ENCODE measurements at places on chromosomes 11 and 22. TPM values are rescaled to one million over a fixed set of nuclear protein-coding genes. Genes with fewer than 3 reads are reported as not detected.

GRCh38 chr11:134173296-134173695, 50.5 kb downstream of the NCAPD3 start:
- H3K4me1 ChIP-seq = no peaks in the 10 kb centered on the region
- no peak overlapping the region for H3K4me3 ChIP-seq
- H3K36me3 ChIP-seq = peaks cover 53% of the 10 kb centered on the region
- H3K27ac ChIP-seq = no peak overlapping the region

DNA sequence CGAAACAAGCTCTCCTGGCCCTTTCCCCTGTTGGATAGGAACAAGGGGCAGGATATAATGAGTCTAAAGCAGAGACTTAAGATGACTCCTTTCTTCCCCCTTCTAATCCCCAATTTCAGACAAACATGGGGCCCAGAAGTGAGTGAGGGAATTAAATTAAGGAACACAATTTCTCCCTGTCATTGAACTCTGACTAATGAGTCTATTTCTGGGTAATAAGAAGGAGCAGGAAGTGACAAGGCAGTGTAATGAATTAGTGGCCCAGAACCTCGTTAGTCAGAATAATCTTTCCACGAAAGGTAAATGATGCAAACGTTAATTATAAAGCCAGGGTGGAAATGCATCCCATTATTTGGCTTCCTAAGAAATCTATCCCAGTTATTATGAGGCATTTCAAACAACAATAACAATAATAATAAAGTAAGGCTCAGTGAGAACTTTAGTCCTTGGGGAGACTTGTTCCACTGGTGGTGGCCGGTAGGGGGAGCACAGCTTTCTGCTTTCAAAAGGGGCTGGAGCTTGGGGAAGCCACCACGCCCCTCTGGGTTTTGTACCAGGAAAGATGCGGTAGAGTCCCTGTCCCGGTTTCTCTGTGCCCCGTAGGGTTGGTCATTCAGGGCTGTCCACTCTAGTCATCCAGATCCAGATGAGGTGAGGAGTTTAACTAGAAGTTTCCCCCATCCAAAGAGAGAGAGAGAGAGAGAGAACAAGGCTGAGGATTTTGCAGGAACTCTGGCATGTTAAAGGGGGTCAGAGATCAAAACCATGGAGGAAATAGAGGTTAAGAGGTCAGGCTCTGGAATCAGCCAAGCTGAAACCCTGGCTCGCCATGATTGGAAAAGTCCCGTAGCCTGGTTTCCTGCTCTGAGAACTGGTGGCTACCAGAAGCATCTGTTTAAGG, 298.3 kb downstream of the NTM start:
- no peaks in the 10 kb centered on the region for H3K4me1 ChIP-seq
- H3K27ac ChIP-seq = no peak overlapping the region
- no peak overlapping the region for H3K4me3 ChIP-seq
- DNase-seq = no peak
- H3K27me3 ChIP-seq = no peaks in the 10 kb centered on the region

GRCh38 chr22:23395530-23396361, 184.3 kb downstream of the IGLL1 start:
- H3K27me3 ChIP-seq = no peaks in the 10 kb centered on the region
- DNase-seq = no peak
- no peaks in the 10 kb centered on the region for H3K4me1 ChIP-seq
- no peak overlapping the region for H3K27ac ChIP-seq
- no peak overlapping the region for H3K4me3 ChIP-seq
- no peaks in the 10 kb centered on the region for H3K36me3 ChIP-seq

- peak overlapping the region; percentile 31 for H3K4me3 ChIP-seq
- peak overlapping the region; percentile 36 for H3K27ac ChIP-seq
Observed at GRCh38 chr11:110455718-110456117, 26.0 kb downstream of the FDX1 start.

DNA sequence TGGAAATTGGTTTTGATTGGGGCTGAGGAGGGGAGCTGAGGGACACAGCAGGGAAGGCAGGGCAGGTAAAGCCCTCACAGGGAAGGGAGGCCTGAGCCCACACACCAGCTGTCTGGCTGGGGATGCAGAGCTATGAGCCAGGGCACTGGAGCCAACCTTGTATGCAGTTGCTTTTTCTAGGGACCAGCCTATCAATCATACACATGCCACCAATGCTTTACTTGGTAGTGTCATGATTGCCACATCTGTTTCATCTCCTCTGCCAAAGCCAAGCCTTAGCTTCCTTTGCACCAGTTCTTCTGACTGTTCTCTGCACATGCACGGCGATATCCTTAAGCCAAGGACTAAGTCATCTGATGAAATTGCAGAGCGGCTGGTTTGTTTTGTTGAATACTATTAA, 207.1 kb upstream of the PLET1 start:
- peaks cover 3% of the 10 kb centered on the region for H3K27me3 ChIP-seq
- H3K27ac ChIP-seq = no peak overlapping the region
- no peaks in the 10 kb centered on the region for H3K4me1 ChIP-seq
- H3K4me3 ChIP-seq = no peak overlapping the region
- H3K36me3 ChIP-seq = no peaks in the 10 kb centered on the region

DNA sequence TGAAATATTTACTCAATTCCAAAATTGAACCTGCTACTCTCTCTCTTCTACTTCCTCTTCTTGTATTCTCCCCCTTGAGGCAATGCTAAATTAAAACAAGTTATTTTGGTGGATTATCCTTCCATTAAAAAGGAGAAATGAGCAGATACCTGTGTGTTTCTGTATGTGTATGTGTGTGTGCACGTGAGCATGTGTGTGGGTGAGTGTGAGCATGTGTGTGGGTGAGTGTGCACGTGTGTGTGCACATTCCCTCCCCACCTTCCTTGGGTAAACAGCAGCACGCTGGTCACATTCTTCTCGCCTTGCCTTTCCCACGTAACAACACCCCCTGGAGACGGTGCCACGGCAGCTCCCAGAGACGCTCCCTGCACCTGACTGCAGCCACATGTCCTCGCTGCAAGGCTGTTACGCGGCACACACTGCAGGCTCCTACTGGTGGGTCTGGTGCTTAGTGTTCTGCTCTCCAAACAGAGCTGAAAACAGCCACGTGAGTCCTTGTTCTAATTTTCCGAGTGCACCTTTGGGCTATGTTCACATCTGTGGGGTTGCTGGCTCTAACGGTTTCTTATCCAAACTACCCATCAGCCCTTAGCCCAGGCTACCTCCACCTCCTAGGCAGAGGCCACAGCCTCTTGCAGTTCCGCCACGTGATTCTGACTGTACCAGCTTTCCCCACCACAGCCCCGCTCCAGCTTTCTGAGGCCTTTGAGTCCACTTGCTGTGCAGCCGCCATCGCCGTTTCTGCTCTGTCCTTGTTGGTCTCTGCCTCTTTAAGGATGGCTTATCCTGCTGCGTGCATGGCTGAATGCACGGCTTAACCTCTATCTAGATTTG, 123.4 kb downstream of the CTTN start:
- no peak for DNase-seq
- H3K27me3 ChIP-seq = peaks cover 6% of the 10 kb centered on the region
- H3K36me3 ChIP-seq = no peaks in the 10 kb centered on the region
- no peak overlapping the region for H3K4me3 ChIP-seq
- no peaks in the 10 kb centered on the region for H3K4me1 ChIP-seq
- no peak overlapping the region for H3K27ac ChIP-seq

DNA sequence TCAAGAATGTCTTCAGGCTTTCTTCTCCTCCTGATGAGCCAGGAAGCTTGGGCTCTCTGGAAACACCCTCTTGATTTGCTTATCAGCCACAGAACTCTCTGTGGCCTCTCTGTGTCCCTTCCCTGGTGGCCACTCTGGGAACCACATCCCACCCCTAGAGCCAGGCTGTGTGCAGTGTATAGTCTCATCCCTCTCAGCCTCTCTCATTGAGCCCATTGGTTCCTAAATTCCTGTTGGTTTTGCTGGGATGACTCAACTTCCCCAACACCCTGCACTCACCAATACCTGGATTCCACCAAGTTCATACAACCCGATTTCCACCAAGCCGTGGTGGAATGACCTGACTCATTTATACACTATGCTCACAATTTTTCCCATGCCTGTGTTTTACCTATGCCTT, 5.2 kb downstream of the IRAG1 start:
- DNase-seq = no peak
- H3K4me1 ChIP-seq = no peaks in the 10 kb centered on the region
- no peak overlapping the region for H3K27ac ChIP-seq
- H3K4me3 ChIP-seq = no peak overlapping the region
- H3K27me3 ChIP-seq = peaks cover 13% of the 10 kb centered on the region

- DNase-seq = no peak
- no peak overlapping the region for H3K4me3 ChIP-seq
- peaks cover 18% of the 10 kb centered on the region for H3K27me3 ChIP-seq
- H3K36me3 ChIP-seq = no peaks in the 10 kb centered on the region
- peaks cover 5% of the 10 kb centered on the region for H3K4me1 ChIP-seq
Observed at GRCh38 chr11:123690485-123690884, 36.1 kb upstream of the SCN3B start.

GRCh38 chr11:35917676-35918075, 26.2 kb upstream of the LDLRAD3 start:
- no peak overlapping the region for H3K27ac ChIP-seq
- no peaks in the 10 kb centered on the region for H3K4me1 ChIP-seq
- no peak overlapping the region for H3K4me3 ChIP-seq
- H3K27me3 ChIP-seq = peaks cover 2% of the 10 kb centered on the region

DNA sequence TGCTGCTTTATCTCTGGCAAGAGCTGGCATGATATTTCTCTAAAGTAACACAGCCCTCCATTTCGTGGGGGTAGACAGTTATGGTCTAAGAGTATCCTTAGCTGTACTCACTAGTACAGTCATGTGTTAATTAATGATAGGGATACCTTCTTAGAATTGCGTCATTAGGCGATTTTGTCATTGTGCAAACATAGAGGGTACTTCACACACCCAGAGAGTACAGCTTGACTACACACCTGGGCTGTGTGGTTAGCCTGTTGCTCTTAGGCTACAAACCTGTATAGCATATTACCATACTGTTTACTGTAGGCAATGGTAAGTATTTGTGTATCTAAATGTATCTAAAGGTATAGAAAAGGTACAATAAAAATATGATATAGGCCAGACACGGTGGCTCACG, 17.0 kb downstream of the XRCC6 start:
- H3K36me3 ChIP-seq = peaks cover 59% of the 10 kb centered on the region
- H3K27me3 ChIP-seq = no peaks in the 10 kb centered on the region
- H3K4me1 ChIP-seq = peaks cover 17% of the 10 kb centered on the region

DNA sequence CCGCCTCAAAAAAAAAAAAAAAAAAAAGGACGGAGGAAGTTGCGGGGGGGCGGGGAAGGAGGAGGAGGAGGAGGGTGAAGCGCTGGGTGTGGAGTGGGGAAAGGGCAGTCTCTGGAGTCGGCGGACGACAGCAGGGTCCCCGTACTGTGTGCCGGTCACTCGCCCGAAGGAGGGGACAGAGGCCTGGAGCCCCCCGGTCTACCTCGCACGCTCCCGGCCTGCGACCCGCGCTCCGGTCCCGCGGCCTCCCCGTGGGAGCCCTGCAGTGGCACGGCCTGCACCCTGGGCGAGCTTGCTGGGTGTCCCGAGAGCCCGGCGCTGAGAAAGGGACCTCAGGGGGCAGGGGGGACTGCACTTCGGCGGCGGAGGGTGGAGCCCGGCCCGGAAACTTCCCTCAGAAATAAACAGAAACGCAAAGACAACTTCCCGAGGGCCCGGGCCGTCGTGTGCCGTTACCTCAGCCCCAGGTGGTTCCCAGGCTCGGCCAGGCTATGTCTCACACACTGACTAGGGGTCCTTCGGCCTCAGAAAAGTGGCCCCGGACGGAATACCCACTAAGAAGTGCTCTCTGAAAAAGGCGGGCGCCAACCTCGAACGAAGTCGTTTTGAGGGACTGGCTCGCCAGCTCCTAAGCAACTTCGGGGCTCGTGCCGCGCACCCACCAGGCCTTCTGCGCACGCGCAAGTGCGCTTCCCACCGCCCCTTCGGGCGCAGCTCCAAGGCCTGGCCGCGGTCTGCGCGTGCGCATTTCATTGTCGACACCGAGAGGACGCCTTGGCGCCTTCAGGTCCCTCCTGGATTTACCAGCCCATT, at the start of gene MAJIN:
Gene MAJIN, minus strand, starts transcription at position 688 of the 813 bp plus-strand sequence. CDS start 12,703 bp downstream, outside the sequence.
- H3K4me3 ChIP-seq = peak within 1 kb of the TSS; percentile 57
- H3K36me3 ChIP-seq = no peaks in the 10 kb centered on the region
- H3K4me1 ChIP-seq = peaks cover 31% of the 10 kb centered on the region
- H3K27ac ChIP-seq = peak within 1 kb of the TSS; percentile 60
- peaks cover 4% of the 10 kb centered on the region for H3K27me3 ChIP-seq
- DNase-seq = peak; percentile 77

DNA sequence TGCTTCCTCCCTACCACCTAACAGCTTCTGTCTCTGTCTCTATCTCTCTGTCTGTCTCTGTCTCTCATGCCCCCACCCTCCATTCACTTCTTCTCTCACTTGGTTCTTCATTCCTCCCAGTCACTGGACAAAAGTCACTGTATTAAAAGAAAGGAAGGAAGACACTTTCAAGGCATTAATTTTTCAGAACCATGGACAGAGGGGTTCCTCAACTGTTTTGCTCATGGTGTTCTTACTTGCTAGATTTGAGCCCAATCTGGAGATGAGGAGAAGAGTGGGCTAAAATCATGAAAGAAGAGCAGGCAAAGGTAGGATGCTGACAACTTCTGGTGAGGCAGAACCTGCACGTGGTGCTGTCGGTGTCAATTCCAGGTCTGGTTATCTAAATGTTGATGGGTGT, 116.7 kb upstream of the LARGE1 start:
- no peaks in the 10 kb centered on the region for H3K27me3 ChIP-seq
- no peak overlapping the region for H3K4me3 ChIP-seq
- DNase-seq = no peak
- H3K4me1 ChIP-seq = no peaks in the 10 kb centered on the region
- no peak overlapping the region for H3K27ac ChIP-seq

GRCh38 chr22:33817512-33818127, 102.7 kb downstream of the LARGE1 start:
- no peaks in the 10 kb centered on the region for H3K36me3 ChIP-seq
- no peaks in the 10 kb centered on the region for H3K27me3 ChIP-seq
- no peak for DNase-seq
- no peak overlapping the region for H3K4me3 ChIP-seq

The SERPING1 gene
- total RNA-seq = not detected

The CABP7 gene
- total RNA-seq = not detected

The KRTAP5-8 gene
- not detected for total RNA-seq

The OR4C12 gene
- not detected for total RNA-seq

The CCDC116 gene
- total RNA-seq = 0.73 TPM

Measured in activated T-helper 1 cell treated with anti-CD3 and anti-CD28 coated beads, Interleukin-12 subunit alpha, Interleukin-12 subunit beta, Interleukin-2, Interleukin-4 antibody, amounts not matched to agents 30 ng/mL and 10 ng/mL and 1 ng/mL, durations not matched to agents 14 hours and 24 hours and 36 hours (primary cell).